ENCODE measurements at places on chromosomes 6 and 20. TPM values are rescaled to one million over a fixed set of nuclear protein-coding genes. Genes with fewer than 3 reads are reported as not detected.

DNA sequence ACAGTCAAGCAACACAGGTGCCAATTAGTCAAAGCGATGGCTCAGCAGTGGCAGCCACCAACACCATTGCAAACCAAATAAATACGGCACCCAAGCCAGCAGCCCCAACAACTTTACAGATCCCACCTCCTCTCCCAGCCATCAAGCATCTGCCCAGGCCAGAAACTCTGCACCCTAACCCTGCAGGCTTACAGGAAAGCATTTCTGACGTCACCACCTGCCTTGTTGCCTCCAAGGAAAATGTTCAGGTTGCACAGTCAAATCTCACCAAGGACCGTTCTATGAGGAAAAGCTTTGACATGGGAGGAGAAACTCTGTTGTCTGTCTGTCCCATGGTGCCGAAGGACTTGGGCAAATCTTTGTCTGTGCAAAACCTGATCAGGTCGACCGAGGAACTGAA lies 30.6 kb downstream of the KHDC1L start:
- no peak for DNase-seq

The KIAA1755 gene
- 1.1 TPM for total RNA-seq

GRCh38 chr20:9616455-9616805 lies 102.0 kb downstream of the LAMP5 start:
- no peak for DNase-seq

The BLTP3A gene
- 4.4 TPM for total RNA-seq

GRCh38 chr6:150517175-150517574 lies 82.5 kb upstream of the PLEKHG1 start:
- DNase-seq = no peak

DNA sequence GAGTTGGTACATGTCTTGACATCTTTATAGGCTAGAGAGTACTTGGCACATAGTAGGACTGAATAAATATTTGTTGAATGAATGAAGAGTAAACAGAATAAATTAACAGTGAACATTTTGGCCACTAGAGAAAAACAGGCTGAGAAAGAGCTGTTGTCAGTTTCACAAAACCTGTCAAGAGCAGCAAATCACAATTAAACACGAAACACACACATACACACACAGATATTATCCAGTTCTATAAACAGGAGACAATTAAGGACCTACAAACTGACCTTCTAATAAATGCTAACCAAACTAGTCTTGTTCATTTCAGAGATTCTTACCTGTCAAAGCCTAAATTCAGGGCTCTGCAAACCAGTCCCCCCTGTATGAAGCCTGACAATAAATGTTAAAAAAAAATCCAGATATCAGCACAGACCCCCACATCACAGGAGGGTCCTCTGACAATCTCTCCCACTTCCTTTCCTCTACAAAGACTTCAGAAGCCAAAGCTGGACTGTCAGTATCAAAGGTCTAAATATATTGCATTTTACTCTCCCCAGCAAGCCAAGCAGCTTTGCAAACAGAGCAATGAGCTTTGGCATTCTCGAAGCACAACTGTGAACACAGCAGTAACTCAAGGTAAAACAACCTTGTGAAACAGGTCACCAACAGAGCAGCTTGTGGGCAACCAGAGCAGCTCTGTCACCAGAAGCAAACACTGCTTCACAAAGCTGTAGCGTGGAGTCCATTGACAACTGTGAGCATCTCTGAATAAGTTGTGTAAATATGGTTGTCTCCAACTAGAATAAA lies 229.9 kb downstream of the TBXT start:
- DNase-seq = no peak

The DACT2 gene
- total RNA-seq = not detected

DNA sequence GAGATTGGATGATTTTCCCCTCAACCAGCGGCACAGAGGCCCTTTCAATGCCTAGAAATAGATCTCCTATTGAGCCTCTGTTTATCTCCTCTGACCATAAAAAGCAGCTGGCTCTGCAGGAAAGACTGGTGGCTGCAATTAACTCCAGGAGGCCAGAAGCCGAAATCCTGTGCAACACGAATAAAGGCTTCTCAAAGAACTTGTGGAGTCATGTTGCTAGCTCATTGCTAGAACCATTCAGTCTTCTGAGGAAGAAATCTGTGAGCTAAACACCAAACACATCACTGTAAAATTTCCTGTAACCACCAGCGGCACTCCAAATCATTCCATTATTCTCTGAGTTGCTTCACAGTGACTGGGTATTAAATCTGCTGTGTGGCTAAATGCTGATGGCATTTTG lies 49.1 kb upstream of the TPD52L1 start:
- DNase-seq = peak; percentile 63

GRCh38 chr6:77650098-77650663 lies 2.7 kb upstream of the MEI4 start:
- DNase-seq = peak; percentile 14

The COL9A1 gene
- not detected for total RNA-seq

- DNase-seq = no peak
Observed at GRCh38 chr20:8647961-8648441, 420.9 kb upstream of the PLCB4 start.

The EBF4 gene
- total RNA-seq = 0.10 TPM

DNA sequence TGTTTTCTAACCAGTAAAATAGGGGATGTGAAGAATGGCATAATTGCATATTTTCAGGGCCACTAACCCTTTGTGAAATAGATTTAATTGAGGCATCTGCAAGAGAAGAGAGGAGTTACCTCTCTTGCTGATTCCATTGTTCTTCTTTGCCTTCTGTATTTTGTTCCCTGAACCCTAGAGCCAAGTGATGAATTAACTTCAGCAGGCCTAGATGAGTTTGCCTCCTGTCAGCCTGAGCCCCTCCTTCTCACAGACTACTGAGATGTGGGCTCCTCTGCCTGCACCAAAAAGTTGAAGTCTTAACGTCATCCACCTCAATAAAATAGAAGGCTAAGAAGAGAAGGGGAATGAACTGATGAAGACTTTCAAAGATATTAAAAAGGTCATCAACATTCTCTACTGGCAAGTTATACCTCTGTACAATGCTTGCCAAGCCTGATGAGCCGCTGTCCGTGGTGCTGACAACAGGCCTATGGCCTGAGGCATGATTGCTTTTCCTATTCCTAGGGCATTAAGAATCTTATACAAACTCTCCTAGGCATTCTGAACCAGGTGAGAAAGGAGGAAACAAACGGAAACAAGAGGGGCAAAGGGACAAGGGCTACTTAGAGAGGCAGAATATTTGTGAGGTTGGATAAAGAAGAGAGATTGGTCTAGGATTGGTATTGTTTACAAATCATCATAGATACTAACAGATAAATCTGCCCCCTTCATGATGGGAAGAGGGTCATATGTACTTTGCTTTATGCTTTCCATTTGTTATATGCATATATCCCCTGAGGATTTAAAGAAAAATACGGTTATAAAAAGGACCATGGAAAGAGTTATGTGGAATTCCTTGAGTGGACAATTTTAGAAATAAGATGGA lies 46.8 kb downstream of the CD24 start:
- peak; percentile 39 for DNase-seq

GRCh38 chr6:11772109-11772825 lies 6.3 kb downstream of the ADTRP start:
- peak; percentile 94 for DNase-seq

GRCh38 chr6:111263837-111264236 lies 176.5 kb downstream of the SLC16A10 start:
- peak; percentile 83 for DNase-seq
